ENCODE measurements at places on chromosomes 16 and 17. TPM values are rescaled to one million over a fixed set of nuclear protein-coding genes. Genes with fewer than 3 reads are reported as not detected.

GRCh38 chr17:41711669-41712400 lies at the start of gene GAST:
GAST (plus strand) TSS chr17:41712331; CDS start chr17:41715437, 3,106 bp downstream.
- H3K27ac ChIP-seq = no peak within 1 kb of the TSS
- H3K4me3 ChIP-seq = no peak within 1 kb of the TSS
- no peaks in the 10 kb centered on the region for H3K27me3 ChIP-seq
- H3K4me1 ChIP-seq = no peaks in the 10 kb centered on the region

DNA sequence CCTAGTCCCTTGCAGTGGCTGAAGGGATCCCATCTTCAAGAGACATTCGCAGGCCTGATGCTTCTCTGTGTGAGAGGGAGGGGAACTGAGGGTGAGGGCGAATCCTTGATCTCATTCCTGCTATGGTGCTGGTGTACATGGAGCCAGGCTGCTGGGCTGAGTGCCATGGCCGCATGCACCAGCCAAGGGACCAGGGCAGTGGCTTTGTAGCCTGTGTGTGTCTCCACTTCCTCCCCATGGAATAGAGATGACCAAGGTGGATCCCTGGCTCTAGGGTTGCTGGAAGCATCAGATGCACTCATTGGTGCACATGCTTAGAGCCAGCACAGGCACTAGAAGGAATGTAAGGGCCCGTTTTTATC lies 195.0 kb downstream of the FOXL1 start:
- no peaks in the 10 kb centered on the region for H3K36me3 ChIP-seq
- no peaks in the 10 kb centered on the region for H3K4me1 ChIP-seq
- no peaks in the 10 kb centered on the region for H3K27me3 ChIP-seq

The MT4 gene
- not detected for total RNA-seq

The CA7 gene
- total RNA-seq = not detected

- no peak overlapping the region for H3K27ac ChIP-seq
- no peak overlapping the region for H3K4me3 ChIP-seq
- H3K4me1 ChIP-seq = peaks cover 29% of the 10 kb centered on the region
- no peaks in the 10 kb centered on the region for H3K36me3 ChIP-seq
These were observed 3.1 kb upstream of the TPPP3 start for GRCh38 chr16:67396159-67397035.

DNA sequence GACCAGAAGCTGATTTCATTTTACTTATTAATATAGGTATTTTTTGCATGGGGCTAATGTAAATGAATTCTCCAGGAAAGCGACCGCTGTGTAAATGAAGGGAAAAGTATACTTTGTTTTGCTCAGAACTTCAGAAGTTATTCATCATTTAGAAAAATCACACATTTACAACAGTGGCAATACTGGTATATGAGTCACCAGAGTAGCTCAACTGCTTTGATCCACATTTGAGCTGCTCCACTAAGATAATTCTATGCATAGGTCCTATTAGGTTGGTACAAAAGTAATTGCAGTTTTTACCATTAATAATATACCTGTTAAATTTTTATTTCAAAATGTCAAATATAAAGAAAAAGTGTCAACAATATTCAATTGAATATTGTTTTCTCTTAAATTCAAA lies 22.9 kb upstream of the DYNLRB2 start:
- no peaks in the 10 kb centered on the region for H3K36me3 ChIP-seq
- no peak overlapping the region for H3K27ac ChIP-seq
- no peaks in the 10 kb centered on the region for H3K4me1 ChIP-seq
- no peak overlapping the region for H3K4me3 ChIP-seq

GRCh38 chr17:80835816-80836657 lies 155.6 kb upstream of the CHMP6 start:
- H3K36me3 ChIP-seq = no peaks in the 10 kb centered on the region
- no peak overlapping the region for H3K27ac ChIP-seq
- DNase-seq = no peak
- no peak overlapping the region for H3K4me3 ChIP-seq
- H3K4me1 ChIP-seq = peaks cover 9% of the 10 kb centered on the region

DNA sequence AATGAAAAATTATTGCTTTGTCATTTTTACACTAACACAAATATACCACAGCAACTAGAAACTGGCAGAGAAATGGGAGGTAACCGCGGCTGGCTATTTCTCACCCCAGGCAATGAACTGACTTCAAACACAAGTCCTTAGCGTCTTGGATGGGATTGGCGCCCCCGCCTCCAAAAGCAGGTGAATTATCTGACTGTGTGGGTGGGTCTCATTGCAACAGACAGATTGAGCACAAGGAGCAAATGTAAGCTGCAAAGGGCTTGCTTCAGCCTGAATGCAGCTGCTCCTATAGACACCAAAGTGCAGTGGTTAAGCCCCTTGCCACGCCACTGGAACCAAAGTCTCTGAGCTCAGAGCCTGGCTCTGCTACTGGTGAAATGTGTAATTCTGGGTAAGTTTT lies 225.0 kb downstream of the XYLT1 start:
- DNase-seq = no peak
- H3K4me1 ChIP-seq = no peaks in the 10 kb centered on the region
- no peak overlapping the region for H3K4me3 ChIP-seq
- no peaks in the 10 kb centered on the region for H3K36me3 ChIP-seq
- no peak overlapping the region for H3K27ac ChIP-seq

The CACNG3 gene
- not detected for total RNA-seq

DNA sequence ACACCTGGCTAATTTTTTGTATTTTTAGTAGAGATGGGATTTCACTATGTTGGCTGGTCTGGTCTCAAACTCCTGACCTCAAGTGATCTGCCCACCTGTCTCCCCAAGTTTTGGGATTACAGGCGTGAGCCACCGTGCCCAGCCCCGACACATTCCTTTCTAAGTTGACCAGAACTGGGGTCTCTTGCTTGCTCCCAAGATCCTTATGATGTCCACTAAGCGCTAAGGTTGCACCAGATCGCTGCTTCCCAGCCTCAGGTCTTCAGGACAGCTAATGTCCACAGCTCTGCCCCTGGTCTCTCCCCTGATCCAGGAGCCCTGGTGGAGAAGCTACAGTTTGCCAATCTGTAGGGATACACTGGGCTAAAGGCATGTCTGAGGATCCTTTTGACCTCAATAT lies 29.5 kb downstream of the NSMCE1 start:
- H3K4me1 ChIP-seq = peaks cover 14% of the 10 kb centered on the region
- peaks cover 2% of the 10 kb centered on the region for H3K36me3 ChIP-seq
- DNase-seq = no peak
- no peak overlapping the region for H3K4me3 ChIP-seq
- no peaks in the 10 kb centered on the region for H3K27me3 ChIP-seq

Measured in thyroid gland (tissue), 4 donors.